ENCODE measurements at places on chromosomes 5 and 9.

DNA sequence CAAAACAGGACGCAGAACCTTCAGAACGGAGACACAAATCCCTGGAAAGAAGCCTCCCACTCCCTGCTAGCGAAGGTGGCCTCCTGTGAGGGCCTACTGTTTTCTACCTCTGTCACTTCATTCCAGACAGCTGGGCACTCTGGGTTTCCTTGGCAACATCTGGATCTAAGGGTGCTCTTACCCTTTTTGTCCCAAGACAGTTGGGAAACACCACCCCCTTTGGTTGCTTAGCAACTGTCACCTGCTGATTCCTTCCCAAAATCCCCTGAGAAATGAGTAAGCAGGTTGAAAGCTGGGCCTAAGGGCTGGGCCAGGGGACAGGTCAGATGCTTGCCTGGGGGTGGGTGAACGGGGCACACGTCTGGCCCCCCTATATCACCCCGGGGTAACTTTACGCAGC lies 29.4 kb downstream of the NANS start:
- DNase-seq = no peak

- DNase-seq = no peak
Measured at GRCh38 chr9:86601697-86602096, 247.5 kb upstream of the TUT7 start.

GRCh38 chr9:131447600-131447999 lies 53.7 kb downstream of the PRRC2B start:
- no peak for DNase-seq

- no peak for DNase-seq
Measured at GRCh38 chr5:175219366-175219765, 224.6 kb downstream of the DRD1 start.

- no peak for DNase-seq
Measured at GRCh38 chr5:148909040-148909439, 82.6 kb downstream of the ADRB2 start.

- DNase-seq = no peak
Measured at GRCh38 chr5:177520271-177520670, 3.5 kb upstream of the DDX41 start.

DNA sequence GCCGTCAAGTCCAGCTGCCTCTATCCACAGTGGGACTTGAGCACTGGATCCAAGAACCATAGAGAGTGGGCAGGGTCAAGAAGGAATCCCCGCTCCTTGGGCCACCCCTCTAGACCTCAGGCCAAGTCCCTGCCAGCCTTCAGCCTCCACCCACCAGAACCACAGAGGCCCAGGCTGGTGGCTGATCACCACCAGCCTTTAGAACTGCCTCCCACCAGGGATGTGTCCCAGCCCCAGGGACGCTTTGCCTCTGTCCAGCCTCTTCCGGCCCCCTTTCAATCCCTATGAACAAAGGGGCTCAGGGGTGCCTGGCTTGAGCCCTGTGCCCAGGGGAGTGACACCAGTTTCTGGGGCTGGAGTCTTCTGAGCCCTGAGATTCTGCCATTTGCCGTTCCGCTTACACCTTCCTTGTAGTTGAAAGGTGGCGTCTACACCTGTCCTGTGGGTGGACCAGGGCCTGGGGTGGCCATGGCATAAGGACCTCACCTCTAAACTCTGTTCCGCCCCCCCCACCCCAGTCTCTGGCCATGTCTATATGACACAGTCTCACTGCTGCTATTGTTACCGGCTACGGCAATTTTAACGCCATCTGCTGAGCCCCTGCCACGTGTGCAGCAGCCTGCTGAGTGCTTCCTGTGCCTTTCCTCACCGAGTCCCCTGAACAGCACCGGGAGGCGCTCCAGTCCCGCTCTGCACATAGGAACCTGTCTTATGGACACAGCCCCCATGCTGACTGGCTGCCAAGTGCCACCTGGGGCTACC lies 35.7 kb upstream of the ORM1 start:
- DNase-seq = no peak

GRCh38 chr9:131277910-131278701 lies 1.8 kb upstream of the FAM78A start:
- DNase-seq = peak; percentile 100

GRCh38 chr5:20649966-20650365 lies 662.0 kb upstream of the CDH18 start:
- DNase-seq = no peak

DNA sequence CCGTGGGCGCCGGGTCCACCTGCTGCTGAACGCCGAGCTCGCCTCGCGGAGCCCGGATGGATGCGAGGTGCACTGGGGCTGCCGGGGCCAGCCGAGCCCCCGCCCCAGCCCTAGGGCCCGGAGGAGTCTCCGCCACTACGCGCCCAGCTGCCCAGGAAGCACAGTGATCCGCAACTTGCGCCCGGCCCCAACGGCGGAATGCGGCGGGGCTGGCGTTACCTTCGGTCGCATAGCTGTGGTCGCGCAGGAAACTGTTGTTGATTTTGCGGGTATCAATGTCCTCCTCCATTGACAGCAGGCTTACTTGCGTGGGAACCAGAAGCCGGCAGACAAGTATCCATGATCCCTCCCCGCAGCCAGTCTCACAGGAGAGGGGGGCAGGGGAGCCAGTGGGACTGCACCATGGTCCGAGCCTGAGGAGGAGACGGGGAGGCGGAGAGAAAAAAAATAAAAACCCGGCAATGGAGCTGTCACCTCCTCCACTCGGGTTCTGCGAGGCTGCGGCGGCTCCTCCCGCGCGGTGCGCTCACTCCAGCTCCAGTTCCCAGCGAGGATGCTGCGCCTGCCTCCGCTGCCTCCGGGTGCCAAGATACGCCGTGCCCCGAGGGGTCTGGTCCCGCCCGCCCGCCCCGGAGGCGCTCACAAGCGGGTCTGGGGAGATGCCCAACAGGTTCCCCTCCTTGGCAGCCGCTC lies 628 bp downstream of the PPP2R2B start:
- DNase-seq = no peak

- no peak for DNase-seq
Measured at GRCh38 chr9:136238342-136238732, 7.3 kb downstream of the QSOX2 start.

DNA sequence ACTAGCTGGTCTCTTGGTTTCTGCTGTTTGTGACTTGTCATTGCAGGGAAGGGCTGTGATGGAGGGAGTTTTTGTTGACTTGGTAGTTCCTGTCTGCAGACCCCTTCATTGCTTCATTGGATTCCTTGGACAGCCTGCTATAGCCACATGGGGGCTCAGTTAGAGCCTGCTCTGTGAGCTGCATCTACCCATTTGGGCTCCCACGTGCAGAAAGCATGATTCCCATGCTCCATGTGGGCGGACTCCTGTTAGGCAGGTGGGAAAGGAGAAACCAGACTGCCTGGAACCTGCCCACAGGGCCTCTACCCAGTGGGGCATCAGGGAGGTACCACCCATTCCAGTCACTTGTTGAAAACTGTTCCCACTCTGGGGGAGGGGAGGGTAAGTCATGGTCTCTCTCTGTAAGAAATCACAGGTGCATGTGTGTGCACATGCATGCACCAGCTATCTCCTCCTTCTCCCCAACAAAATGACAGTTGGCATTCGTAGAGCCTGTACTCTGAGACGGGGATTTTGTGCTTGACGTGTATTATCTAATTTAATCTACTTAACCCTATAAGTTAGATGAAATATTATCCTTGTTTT lies 61.0 kb downstream of the DAPK1 start:
- DNase-seq = no peak

- no peak for DNase-seq
Measured at GRCh38 chr9:87742813-87743428, 17.0 kb downstream of the CTSL start.

DNA sequence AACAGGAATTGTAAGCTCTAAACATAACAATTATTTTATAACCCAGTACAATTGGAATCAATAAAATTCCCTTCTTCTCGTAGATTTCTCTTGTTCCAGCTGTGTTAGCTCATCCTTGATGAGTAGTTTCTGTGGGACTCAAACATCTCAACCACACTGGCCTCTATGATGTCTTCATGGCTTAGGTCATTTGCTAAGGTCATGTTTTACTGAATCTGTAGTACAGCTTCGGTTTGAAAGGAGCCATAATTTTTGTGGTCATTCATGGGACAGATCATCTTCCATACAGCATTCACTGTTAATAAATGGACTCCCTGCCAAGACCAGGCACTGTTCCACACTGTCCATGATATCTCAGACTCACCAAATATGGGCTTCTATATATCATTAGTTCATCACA lies 369.0 kb upstream of the RFX3 start:
- DNase-seq = no peak

- DNase-seq = peak; percentile 83
Measured at GRCh38 chr5:139765409-139766217, 30.0 kb upstream of the PSD2 start.

GRCh38 chr5:108818613-108819272 lies 71.0 kb downstream of the FER start:
- no peak for DNase-seq

DNA sequence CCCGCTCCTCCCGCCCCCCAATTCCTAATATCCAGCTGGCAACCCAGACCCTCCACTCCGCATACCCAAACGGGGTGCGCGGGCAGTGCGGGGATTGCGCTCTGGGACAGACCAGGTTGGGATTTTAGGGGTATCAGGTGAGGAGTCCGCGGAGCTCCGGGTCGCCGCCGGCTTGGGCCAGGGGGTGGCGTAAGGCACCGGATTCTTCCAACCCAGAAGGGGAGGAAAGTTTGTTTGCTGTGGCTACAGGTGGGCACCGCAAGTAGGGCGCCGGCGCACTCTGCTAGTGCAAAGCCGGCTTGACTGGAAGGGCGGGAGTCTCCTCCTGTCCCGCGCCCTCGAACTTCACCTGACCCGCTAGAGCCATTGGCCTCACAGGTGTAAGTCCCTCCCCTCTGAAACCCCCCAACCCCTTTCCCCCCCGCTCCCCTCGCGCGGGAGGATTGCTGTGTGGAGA lies 709 bp downstream of the IQGAP2 start:
- DNase-seq = no peak

DNA sequence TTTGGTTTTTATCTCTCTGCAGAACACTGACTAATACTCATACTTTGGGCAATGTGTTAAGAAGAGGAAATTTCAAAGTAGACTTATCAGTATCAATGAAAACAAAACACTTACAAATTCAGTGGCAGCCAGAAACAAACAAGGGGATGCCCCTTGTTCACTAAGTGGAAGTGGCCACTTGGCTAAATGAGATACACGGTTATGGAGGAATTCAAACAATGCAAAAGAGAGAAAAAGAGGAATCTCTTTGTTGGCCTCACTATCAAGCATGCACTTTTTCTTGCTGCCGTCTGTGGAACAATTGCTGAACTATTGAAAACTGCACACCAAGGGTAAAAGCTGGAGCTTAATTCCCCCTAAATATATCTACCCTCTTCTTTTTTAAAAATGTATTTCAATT lies 2044.9 kb upstream of the CDH6 start:
- DNase-seq = no peak

GRCh38 chr9:38039090-38039906 lies 29.7 kb downstream of the SHB start:
- DNase-seq = no peak

Data from T47D (cell line).